ENCODE measurements at places on chromosomes 7 and 10. TPM values are rescaled to one million over a fixed set of nuclear protein-coding genes. Genes with fewer than 3 reads are reported as not detected.

- H3K27ac ChIP-seq: no peak overlapping the region
- H3K4me3 ChIP-seq: no peak overlapping the region
- DNase-seq: no peak
- H3K4me1 ChIP-seq: no peaks in the 10 kb centered on the region
Observed at GRCh38 chr7:111827863-111828504, 265.7 kb upstream of the IMMP2L start.

The MMP21 gene
- not detected for total RNA-seq

The LRRC4 gene
- not detected for total RNA-seq

The DRGX gene
- not detected for total RNA-seq

DNA sequence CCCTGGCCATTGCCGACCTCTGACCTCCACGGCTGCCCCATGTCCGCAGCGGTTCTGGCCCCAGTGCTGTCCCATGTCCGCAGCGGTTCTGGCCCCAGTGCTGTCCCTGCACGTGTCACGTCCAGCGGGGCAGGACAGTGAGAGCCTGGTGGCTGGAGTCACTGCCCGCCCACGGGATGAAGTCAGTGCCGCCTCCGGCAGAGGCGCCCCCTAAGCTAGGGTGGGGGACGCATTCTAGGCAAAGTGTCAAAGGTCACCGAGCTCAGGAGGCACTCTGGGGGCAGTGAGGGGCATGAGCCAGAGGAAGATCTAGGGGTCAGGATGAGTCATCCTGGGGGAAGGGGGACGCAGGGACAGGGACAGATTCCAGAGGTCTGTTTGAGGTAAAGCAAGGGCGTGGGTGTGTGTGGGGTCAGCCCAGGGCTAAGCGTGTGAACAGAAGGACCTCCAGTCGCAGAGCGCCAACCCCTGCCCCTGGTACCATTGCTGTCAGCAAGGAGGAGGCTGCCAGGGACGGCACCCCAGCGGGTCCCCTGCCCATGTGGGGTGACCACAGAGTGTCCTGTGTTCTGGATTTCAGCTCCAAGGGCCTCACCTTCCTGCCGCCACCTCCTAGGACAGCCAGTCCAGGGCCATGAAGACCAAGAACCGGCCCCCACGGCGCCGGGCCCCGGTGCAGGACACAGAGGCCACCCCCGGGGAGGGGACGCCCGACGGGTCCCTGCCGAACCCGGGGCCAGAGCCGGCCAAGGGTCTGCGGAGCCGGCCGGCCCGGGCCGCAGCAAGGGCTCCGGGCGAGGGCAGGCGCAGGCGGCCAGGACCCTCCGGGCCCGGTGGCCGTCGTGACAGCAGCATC is 665 bp downstream of the BHLHA15 start:
- no peaks in the 10 kb centered on the region for H3K27me3 ChIP-seq
- no peaks in the 10 kb centered on the region for H3K36me3 ChIP-seq
- H3K4me1 ChIP-seq: 0 out of 2 replicates have a peak, but pooled peaks cover 3% of the 10 kb centered on the region
- no peak for DNase-seq
- H3K4me3 ChIP-seq: peak overlapping the region; percentile 72
- H3K27ac ChIP-seq: peak overlapping the region; percentile 57

GRCh38 chr10:7362471-7362870 is 48.4 kb downstream of the SFMBT2 start:
- no peaks in the 10 kb centered on the region for H3K27me3 ChIP-seq
- no peak overlapping the region for H3K4me3 ChIP-seq
- DNase-seq: no peak
- no peak overlapping the region for H3K27ac ChIP-seq
- H3K36me3 ChIP-seq: no peaks in the 10 kb centered on the region
- H3K4me1 ChIP-seq: no peaks in the 10 kb centered on the region

- H3K27ac ChIP-seq: no peak overlapping the region
- no peaks in the 10 kb centered on the region for H3K27me3 ChIP-seq
- H3K4me3 ChIP-seq: no peak overlapping the region
- no peaks in the 10 kb centered on the region for H3K36me3 ChIP-seq
Observed at GRCh38 chr7:42137941-42138340, 99.1 kb downstream of the GLI3 start.

DNA sequence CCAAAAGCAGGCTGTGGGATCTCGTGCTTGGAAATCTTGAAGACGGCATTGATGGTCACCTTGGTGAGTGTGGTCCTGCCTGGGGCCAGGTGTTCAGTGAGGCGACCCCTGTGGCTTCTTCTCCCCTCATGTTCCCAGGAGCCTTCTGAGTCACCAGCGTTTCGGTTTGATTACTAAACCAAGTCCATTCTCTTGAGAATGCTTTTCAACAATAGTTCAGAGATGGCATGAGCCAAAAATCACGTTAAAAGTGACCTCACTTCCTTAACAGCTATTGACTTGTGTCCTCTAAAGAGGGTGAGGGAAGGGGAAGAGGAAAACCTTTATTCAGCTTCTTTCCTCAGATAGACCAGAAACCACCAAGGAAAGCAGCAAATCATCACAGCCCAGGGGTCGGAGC is 315.2 kb downstream of the GATA3 start:
- H3K4me1 ChIP-seq: no peaks in the 10 kb centered on the region
- no peak for DNase-seq

- DNase-seq: no peak
- H3K27ac ChIP-seq: no peak overlapping the region
- no peak overlapping the region for H3K4me3 ChIP-seq
- no peaks in the 10 kb centered on the region for H3K4me1 ChIP-seq
- no peaks in the 10 kb centered on the region for H3K36me3 ChIP-seq
Observed at GRCh38 chr10:131450216-131450765, 138.8 kb upstream of the TCERG1L start.

The UNCX gene
- total RNA-seq: not detected

- no peaks in the 10 kb centered on the region for H3K36me3 ChIP-seq
- H3K27me3 ChIP-seq: no peaks in the 10 kb centered on the region
- peaks cover 3% of the 10 kb centered on the region for H3K4me1 ChIP-seq
- DNase-seq: no peak
- no peak overlapping the region for H3K4me3 ChIP-seq
Observed at GRCh38 chr10:133325440-133326222, 11.1 kb downstream of the CALY start.

DNA sequence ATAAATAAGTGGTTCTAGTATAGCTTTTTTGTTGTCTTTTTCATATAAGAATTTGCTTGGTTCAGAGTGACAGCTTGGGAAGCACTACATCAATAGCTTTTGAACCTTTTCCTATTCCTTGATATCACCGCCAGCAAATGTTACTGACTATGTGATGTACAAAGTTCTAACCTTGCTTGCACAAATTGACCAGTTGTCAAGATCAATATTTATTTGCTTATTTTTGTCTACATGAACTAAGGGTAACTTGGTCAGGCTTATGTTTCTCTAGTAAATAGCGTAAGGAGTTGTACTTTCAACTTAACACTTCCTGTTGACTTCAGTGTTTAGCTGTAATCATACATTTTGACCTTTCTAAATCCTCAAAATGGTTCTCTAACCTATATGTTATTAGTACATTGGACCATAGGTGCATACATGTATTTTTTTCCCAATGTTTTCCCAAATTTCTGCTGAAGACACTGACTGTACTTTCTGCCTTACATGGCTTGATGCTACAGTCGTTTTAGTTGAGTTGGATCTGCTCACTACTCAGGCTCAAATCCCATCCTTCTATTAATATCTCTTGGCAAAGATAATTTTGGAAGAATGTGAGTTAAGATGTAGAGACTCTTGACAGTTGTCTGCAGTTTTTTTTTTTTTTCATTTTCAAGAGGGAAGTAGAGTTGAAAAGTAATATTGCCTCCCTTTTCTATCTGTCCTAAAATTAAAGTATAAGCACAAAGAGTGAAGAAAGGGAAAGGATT is 239.1 kb upstream of the KAT6B start:
- H3K36me3 ChIP-seq: no peaks in the 10 kb centered on the region
- no peak overlapping the region for H3K27ac ChIP-seq
- DNase-seq: no peak

The CYTH3 gene
- total RNA-seq: 16.7 TPM

The DYDC2 gene
- not detected for total RNA-seq

DNA sequence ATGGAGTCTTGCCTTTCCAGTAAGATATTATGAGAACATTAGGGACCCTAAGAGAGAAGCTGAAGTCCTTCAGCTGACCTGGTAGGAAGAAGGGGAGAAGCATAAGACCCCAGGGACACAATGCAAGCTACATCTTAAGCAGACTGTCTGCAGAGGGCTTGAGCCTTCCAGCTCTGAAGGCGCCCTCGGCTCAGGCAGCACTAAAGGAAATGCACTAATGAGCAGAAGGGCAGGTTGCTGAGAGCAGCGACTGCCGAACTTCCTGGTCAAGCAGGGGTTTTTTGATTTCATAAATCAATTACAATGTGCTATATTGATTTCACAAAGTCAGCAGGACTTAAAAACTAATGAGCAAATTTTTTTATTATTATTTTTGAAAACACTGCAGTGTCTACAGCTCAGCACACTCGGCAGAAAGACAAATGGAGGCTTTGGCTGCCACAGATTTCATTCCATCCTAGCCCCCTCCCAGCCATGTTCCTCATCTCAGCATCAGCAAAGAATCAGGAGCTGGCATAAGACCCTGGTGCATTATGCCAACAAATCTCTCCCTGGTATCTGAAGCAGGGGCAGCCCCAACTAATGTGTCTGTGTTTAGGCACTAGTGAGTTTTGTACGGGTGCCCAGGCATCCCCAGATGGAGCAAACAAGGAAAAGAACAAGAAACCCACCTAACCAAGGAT is 57.1 kb downstream of the LRRTM3 start:
- H3K27ac ChIP-seq: no peak overlapping the region
- no peak for DNase-seq
- H3K4me1 ChIP-seq: no peaks in the 10 kb centered on the region
- H3K36me3 ChIP-seq: no peaks in the 10 kb centered on the region

The ZNF273 gene
- total RNA-seq: 6.6 TPM

GRCh38 chr10:63156236-63156635 is 23.1 kb downstream of the NRBF2 start:
- no peaks in the 10 kb centered on the region for H3K27me3 ChIP-seq
- H3K27ac ChIP-seq: no peak overlapping the region
- H3K36me3 ChIP-seq: peaks cover 24% of the 10 kb centered on the region
- H3K4me1 ChIP-seq: no peaks in the 10 kb centered on the region
- H3K4me3 ChIP-seq: no peak overlapping the region

DNA sequence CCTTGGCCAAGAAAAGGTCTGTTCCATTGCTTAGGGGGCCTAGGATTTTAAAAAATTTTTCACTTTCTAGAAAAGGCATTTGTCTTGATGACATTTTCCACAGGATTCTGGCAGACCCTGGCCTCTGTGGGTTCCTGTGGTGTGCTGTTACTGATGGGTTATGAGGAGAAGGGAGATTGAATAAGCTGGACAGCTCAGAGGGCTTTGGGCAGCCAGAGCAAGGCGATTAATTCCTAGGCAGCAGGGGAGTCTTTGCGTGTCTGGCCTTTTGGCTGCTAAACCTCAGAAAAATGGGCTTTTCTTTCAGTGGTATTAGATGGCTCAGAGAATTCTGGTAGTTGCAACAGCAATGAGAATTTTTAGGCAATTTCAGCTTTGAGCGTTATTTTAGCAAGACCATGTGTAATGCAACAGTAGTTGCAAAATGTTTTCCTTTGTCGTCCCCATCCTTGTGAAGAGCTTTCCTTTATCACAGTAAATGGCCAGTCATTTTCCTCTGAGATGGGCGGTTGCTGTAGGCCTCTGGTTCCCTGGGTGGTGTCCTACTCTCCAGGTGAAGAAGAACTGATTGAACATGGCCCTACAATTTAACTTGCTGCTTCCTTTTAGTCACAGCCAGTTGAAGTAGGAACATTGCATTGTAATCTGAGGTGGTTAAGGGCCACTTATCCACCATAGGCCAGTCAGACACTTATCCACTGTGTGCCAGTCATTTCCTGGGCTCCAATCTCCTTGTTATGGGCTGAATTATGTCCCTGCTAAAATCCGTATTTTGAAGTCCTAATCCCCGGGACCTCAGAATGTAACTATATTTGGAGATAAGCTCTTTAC is 43.2 kb downstream of the SH2D4B start:
- no peaks in the 10 kb centered on the region for H3K36me3 ChIP-seq
- no peak overlapping the region for H3K4me3 ChIP-seq
- no peak for DNase-seq
- H3K27ac ChIP-seq: no peak overlapping the region
- H3K4me1 ChIP-seq: no peaks in the 10 kb centered on the region
- peaks cover 8% of the 10 kb centered on the region for H3K27me3 ChIP-seq

The CCL24 gene
- total RNA-seq: not detected

The SLC39A12 gene
- not detected for total RNA-seq

GRCh38 chr10:6542999-6543430 is 37.1 kb downstream of the PRKCQ start:
- H3K27ac ChIP-seq: no peak overlapping the region
- DNase-seq: no peak
- no peaks in the 10 kb centered on the region for H3K4me1 ChIP-seq
- no peak overlapping the region for H3K4me3 ChIP-seq
- no peaks in the 10 kb centered on the region for H3K36me3 ChIP-seq

GRCh38 chr7:99094401-99094800 is 49.5 kb downstream of the SMURF1 start:
- peaks cover 21% of the 10 kb centered on the region for H3K4me1 ChIP-seq
- H3K27ac ChIP-seq: no peak overlapping the region
- no peak for DNase-seq
- H3K4me3 ChIP-seq: no peak overlapping the region

GRCh38 chr7:87330316-87330715 is 15.1 kb upstream of the CROT start:
- H3K27me3 ChIP-seq: no peaks in the 10 kb centered on the region
- H3K36me3 ChIP-seq: no peaks in the 10 kb centered on the region
- no peak overlapping the region for H3K27ac ChIP-seq
- H3K4me3 ChIP-seq: no peak overlapping the region
- no peaks in the 10 kb centered on the region for H3K4me1 ChIP-seq
- no peak for DNase-seq

GRCh38 chr7:116610210-116610609 is 61.8 kb upstream of the MET start:
- H3K27ac ChIP-seq: no peak overlapping the region
- H3K4me1 ChIP-seq: no peaks in the 10 kb centered on the region
- no peak for DNase-seq
- no peaks in the 10 kb centered on the region for H3K27me3 ChIP-seq
- no peak overlapping the region for H3K4me3 ChIP-seq
- H3K36me3 ChIP-seq: no peaks in the 10 kb centered on the region

- no peaks in the 10 kb centered on the region for H3K36me3 ChIP-seq
- no peak overlapping the region for H3K4me3 ChIP-seq
- DNase-seq: no peak
- no peak overlapping the region for H3K27ac ChIP-seq
Observed at GRCh38 chr10:116465546-116465945, 37.9 kb downstream of the PNLIPRP3 start.

The LIPJ gene
- total RNA-seq: not detected

DNA sequence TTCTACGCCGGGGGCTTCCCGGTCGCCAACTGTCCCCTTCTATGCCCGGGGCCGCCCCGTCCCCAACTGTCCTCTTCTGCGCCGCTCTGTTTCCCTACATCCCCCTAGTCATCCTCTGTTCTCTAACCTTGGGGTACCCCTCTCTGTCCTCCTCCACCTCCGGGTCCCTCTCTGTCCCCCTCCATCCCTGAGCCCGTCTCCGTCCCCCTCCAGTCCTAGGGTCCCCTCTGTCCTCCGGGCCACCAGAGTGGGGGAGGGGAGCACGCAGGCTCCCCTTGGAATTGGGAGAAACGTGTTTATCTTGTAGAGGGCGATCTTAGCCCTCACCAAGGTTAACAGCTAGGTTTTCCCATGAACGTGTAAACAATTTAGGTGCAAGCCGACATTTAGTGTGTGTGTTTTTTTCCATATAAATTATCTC is 852 bp upstream of the KLF6 start:
- H3K27ac ChIP-seq: peak overlapping the region; percentile 98
- H3K27me3 ChIP-seq: no peaks in the 10 kb centered on the region
- H3K4me1 ChIP-seq: peaks cover 58% of the 10 kb centered on the region
- H3K36me3 ChIP-seq: peaks cover 28% of the 10 kb centered on the region
- H3K4me3 ChIP-seq: peak overlapping the region; percentile 67

All from HCT116 (cell line).